ENCODE measurements at places on chromosomes 7 and 10.

GRCh38 chr7:98174334-98175259, 36.6 kb upstream of the BHLHA15 start:
- no peak for DNase-seq

DNA sequence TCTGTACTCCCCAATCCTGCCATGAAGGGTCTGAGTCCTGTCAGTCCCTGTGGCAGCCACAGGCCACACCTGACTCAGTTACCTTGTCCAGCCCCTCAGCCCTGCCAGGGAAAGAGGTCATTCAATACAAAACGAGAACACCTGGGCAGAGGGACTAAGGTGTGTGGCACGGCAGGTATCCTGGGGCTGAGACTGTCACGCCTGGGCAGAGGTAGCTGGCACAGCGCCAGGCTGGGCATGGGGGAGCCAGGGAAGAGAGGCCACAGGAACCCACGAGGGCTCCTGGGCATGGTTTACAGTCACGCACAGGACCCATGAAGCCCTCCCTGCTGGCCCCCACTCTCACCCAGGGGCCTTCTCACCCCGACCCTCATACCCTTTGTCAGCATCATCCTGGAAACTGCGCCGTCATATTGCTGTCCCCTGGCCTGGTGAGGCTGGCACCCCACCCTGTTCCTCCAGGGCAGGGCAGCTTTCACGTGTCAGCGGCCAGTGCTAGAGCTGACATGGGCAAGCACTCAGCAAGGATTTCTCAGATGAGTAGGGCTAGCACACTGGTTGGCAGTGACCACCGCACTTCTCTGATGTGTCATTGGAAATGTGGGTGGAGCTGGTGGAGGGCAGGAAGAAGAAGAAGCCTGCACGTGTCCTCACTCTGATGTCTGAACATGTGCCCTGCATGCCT, 42.7 kb downstream of the LRRC18 start:
- DNase-seq = no peak

DNA sequence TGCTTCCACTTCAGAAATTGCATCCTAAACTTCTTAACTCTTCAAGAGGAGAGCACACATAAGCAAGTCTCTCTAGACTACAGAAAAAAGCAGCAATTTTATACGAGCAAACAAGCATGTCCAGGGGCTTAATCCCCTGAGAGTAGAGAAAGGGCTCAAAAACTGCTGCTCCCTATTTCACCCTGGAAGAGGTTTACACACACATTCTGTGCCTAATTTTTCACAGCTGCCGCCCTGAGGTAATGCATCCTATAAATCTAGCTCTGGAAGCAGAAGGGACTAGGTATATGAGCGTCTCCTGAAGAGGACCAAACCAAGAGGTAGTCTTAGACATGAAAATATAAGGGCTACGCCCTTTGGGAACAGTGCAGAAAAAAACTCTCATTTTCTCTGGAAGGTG, 73.1 kb downstream of the CRPPA start:
- DNase-seq = no peak

GRCh38 chr7:143256325-143256724, 6.9 kb upstream of the GSTK1 start:
- DNase-seq = no peak

DNA sequence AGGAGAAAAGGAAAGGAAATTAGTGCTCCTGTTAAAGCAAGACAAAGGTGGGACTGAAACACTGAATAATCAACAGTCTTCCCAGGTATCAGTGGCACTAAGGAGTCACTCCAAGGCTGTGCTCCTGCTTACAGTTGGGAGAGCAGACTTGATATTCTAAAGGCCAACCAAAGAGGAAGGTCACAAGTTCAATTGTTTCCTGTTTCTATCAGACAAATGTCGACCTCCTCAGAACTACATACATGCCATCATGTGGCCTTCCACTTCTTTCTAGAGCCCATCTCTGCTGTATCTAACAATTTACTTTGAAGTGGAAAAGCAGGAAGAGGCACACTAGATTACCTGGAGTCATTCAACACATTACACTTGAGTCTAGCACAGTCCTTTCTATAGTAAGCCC, 3.4 kb downstream of the ZNF239 start:
- DNase-seq = no peak

GRCh38 chr10:49362596-49363260, 33.2 kb downstream of the DRGX start:
- DNase-seq = no peak

GRCh38 chr7:29879609-29880008, 73.3 kb downstream of the WIPF3 start:
- no peak for DNase-seq

DNA sequence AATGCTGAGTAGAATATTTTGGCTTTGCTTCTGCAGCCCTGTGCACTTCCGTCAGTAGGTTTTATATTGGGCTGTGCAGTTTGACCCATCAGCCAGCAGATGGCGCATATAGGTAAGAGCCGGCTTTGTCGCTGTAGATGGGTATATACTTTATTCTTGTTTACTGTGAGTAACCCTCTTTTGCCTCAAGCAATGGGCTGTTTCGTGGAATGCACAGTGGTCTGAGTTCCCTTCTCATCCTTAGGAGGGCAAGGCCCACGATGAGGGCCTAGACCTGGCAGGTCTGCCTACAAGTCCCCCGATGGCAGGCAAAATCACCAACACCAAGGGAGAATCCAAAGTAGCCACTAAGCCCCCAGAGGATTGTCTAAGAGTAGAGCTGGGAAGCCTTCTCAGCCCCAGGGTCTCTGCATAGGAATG, 1002.9 kb upstream of the KCND2 start:
- peak; percentile 10 for DNase-seq

DNA sequence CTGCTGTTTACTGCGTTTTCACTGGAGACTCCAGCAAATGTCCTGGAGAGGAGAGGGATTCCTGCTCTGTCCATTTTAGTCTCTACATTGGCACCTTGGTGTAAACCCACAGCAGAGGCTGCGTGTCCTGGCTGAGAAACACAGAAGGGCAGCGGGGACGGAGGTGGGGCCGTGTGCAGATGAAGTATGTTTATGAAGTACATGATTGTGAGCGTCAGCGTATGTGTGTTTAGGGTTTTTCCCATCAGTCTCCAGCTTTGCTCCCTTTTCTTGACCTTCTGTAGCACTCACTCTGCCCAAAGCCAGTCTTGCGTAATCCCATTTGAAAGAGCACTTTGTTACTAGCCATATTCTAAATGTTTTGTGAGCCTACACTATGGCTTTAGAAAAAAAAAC, 750.7 kb upstream of the SORCS1 start:
- DNase-seq = no peak

- no peak for DNase-seq
Measured at GRCh38 chr7:148931470-148931869, 47.4 kb upstream of the EZH2 start.

GRCh38 chr10:33244354-33244967, 90.0 kb downstream of the NRP1 start:
- no peak for DNase-seq

- DNase-seq = no peak
Measured at GRCh38 chr7:141586878-141587277, 35.7 kb downstream of the AGK start.

GRCh38 chr7:132499065-132499464, 77.2 kb downstream of the PLXNA4 start:
- DNase-seq = no peak

DNA sequence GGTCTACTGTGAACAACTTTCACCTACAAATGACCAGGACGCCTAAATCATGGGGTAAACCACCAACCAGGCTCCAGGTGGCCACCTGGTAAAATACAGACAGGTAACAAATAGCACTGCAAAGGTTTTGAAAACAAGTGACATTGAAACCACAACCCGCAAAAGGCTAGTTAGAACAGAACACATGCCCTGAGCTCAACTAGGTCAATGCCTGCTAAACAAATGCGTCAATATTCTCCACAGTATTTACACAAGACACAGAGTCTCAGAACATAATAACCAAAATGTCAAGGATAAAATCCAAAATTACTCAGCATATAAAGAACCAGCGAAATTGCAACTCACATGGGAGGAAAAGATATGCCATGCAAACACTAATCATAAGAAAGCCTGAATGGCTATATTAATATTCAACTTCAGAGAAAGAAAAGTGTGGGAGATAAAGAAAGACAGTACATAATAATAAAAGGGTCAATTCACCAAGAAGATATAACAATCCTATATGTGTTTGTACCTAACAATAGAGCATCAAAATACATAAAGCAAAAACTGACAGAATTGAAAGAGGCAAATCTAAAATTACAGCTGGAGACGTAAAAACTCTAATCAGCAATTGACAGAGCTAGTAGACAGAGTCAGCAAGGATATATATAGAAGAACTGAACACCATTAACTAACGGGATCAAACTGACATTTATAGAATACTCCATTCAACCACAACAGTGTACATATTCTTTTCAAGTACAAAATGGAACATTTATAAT, 47.6 kb downstream of the SMURF1 start:
- DNase-seq = no peak

DNA sequence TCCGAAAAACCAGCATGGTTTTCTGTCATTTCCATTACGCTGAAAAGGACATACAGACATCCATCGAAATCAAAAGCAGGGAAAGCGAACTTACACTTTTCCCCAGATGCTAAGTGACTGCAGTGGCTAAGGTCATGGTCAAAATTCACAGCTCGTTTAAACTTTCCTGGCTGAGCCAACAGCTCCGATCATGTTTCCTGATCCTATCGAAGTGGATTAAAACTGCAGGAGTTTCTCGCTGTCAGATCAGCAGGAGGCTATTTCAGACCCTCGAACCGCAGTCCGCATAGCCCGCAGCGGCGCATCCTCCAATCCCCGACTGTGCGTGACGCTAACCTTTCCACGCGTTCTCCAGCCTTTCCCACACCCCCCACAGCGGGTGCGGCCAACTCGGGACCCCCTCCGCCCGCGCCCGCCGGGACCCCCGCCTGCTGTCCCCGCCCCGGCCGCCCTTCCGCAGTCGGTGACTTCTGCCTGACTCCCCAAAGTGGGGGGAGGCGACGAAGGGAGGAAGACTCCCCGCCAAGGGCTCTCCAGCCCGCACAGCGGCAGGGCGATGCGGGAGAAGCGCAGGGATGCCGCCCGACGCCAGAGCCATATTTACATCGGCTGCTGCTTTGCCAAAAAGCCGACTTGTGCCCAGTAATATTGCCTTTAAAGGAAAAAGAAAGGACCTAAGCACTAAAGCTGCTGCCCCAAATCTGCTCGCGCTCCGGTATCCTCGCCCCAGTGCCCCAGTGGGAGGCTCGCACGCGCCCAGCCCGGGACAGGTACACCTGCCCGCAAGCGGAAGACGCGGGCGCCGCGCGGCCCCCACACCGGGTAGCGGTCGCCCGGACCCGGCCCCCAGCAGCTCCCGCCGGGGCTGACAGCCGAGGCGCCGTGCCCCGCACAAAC, 1.2 kb downstream of the PIP4K2A start:
- peak; percentile 46 for DNase-seq

DNA sequence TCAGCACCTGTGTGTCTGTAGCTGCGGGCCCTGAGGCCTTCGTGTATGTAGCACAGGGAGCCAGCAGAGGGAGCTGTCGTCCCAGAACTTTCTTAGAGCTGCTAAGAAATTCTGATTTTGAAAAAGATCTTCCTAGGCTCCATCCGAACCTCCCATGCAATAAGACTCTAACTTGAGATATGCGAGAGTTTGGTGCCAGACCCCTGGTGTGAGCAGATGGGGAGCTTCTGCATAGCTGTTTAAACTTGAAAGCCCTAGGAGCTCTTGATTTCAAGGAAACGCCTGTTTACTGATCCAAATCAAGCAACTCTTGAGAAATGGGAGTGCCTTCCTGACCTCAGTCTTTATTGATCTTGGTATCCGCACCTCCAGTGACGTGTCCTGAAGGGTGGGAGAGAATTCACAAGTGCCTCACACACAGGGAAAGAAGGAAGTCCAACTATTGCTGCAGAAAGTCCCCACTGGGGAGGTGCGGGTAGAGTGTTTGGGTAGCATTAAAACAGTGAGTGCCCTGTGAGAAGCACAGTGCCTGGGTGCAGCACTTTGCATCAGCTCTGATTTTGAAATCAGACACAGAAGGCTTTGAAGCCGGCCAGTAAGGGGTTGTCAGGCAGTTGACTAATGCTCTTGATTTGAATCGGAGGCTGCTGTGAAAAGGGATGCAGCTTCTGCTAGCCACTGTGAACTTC, 66.4 kb upstream of the STRIP2 start:
- peak; percentile 79 for DNase-seq

DNA sequence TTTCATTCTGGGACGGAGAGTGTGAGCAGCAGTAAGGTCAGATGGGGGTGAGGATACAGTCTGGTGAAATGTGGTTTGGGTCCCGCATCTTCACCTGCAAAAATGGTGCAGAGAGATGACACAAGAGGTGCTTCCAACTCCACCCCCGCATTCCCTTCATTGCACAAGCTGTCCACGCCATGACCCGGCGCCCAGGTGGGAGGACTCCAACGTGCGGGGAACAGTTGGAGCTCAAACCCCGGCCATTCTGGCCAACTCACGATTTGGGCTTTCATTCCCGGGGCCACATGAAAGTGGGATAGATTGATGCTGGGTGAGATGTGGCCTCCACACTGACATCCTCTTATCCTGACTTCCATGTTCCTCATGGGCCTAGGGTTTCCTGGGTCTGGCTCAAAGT, 34.6 kb upstream of the ZNF273 start:
- DNase-seq = no peak

- no peak for DNase-seq
Measured at GRCh38 chr7:29239638-29240037, 45.1 kb downstream of the CHN2 start.

DNA sequence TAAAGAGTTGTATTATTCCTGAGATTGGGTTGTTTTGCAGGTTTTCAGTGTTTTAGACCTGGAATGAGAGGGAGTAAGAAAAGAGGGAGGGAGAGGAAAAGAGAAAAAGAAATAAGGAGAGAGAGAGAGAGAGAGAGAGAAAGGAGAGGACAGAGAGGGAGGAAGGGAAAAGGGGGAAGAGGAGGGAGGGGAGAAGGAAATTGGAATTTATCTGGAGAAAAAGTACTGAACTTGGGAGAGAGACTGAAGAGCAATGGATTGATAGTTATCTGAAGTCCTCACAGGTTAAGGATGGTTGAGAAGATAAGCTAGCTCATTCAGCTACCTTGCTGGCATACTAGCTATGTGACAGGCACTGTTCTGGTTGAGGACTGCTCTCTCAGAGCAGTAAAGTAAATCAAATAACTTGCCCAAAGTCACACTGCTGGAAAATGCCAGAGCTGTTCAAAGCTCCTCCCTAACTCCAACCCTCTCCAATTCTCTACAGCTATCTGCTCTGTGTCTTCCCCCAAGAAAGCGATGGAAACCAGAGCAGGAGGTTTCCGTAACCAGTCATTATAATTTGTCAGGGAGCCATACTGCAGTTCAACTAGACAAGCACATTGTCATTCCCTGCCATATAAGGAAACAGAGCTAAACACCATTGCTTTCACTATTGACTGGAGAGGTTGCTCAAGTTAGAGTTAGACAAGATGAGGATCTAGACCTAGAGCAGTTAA, 10.7 kb downstream of the CALD1 start:
- no peak for DNase-seq

- no peak for DNase-seq
Measured at GRCh38 chr7:80591654-80592053, 46.8 kb upstream of the CD36 start.

- DNase-seq = no peak
Measured at GRCh38 chr10:810351-810846, 120.9 kb upstream of the DIP2C start.

GRCh38 chr7:32427769-32428291, 62.4 kb downstream of the LSM5 start:
- peak; percentile 52 for DNase-seq
